ENCODE measurements at places on chromosomes 5 and 9.

GRCh38 chr5:156393980-156394379 is 67.0 kb downstream of the SGCD start:
- DNase-seq, result no peak

DNA sequence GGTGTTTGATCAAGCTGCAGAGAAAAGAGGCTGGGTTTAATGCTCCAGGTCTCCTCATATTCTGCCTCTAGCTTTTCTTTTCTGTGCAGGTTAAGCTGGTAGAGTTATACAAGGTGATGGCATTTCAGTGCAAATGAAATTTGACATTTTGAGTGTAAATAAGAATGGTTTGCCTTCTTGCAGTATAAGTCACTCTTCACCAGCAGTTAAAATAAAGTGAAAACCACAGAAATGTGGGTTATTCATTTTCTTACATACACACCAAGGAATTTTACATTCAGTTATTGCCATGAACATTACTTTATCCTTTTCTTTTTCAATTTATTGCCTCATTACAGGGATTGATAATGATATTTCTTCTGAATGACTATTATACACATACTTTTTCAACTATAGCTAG is 337.5 kb upstream of the PCSK5 start:
- DNase-seq, result no peak

DNA sequence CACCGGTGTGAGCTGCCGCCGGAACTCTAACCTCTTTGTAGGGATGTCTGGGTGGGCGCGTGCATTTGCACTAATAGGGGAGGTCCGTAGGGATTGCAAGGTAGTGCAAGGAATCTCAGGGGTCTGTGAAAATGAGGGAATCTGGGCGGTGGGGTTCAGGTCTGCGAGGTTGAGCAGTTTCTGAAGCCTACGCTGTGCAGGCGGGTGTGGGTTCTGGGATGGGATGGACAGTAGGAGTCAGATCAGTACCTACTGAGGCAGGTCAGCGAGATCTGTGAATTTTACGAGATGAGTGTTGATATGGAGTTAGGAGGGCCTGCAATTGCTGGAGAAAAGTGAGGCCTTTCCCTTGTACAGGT is 856 bp upstream of the ATOSB start:
- no peak for DNase-seq

DNA sequence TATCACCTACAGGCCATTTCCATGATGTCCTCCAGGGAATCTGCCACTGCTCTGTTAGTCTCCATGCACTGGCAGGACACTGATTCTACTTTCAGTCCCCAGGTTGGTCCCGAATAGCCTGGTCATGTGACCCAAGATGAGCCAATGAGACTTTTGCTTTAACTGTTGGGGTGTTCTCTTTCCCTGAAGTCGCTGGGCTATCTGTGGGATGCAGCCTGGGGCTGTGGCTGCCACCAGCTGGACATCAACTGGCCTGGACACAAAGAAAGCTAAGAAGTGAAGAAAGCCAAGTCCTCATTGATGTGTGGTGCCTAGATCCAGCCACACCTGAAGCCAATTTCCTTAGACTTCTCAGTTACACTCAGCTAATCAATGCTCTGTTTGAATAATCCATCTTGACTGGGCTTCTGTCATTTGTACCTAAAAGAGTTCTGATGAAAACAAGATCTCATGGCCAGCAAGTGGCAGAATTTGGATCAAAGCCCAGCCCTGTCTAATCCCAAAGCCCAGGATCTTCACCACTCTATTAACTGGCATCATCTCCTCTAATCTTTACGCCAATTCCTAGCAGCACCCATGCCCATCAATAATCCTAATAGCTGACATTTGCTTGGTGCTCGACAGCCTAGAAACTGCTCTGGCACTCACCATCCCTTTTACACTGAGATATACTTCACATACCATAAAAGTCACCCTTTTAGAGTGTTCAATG is 37.0 kb downstream of the SH3PXD2B start:
- no peak for DNase-seq

DNA sequence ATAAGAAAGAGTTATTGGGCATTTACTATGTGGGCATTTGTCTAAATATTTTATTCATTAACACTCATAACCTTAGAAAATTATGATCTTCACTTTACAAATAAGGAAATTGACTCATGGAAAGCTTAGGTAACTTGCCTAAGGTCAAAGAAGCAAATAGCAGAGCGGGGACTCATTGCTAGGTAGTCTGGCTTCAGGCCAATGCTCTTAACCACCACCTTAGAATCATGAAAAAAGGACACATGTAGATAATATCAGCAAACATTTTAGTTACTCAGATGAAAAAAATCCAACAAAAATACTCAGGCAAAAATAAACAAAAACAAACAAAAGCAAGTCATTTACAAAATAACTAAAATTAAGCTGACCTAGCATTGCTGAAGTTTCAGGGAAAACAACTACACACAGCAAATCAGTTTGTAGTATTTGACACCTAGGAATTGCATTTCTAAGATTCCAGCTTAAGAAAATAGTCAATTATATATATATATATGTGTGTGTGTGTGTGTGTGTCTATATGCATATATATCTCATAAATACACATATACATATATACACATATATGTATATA is 166.0 kb downstream of the HMHB1 start:
- no peak for DNase-seq

DNA sequence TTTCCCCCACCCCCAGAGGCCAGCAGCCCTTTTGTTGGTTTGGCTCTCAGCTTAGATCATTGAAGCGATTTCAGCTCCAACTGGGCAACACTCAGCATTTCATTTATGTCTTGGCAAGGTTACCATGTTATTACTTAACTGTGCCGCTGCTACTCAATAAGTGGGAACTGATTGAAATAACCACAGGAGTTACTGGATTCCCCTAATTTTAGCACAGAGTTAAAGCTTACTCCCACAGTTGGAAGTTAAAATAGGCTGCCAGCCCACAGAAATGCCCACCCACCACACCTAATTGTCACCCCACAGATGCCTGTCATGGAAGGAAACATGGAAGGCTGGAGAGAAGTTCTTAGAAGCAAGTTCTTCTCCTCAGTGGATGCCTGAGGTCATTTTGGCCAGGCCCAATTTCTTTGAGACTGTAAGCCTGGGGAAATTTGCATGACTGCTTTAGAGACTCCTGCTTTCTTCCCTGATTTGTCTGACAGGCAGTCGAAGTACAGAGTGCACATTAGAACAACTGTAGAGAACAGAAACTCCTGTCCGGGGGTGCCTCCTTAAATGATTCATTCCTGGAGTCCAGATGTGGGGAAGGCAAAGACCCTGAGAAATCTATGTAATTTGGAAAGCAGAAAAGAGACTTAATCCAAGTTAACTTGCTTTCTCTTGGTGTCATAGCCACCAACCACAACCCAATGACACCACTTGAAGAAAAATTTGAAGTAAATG is 370.0 kb downstream of the ZSWIM6 start:
- no peak for DNase-seq

DNA sequence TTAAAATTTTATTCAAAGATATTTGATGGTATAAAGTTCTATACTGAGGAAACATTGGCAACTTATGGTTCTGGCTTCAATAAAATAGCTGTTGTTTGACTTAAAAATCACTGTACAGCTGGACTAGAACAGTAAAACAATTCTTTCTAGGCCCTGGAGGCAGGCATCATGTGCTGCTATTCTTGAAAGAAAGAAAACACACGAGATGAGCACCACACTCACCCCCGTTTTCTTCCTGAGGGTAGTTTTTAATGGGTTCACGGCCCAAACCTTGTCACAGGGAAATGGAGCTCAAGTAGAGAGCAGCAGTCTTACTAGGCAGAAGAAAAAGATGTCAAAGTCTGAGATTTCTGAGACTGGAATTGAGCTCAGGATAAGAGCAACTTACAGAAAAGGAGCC is 68.0 kb downstream of the FSTL4 start:
- no peak for DNase-seq

DNA sequence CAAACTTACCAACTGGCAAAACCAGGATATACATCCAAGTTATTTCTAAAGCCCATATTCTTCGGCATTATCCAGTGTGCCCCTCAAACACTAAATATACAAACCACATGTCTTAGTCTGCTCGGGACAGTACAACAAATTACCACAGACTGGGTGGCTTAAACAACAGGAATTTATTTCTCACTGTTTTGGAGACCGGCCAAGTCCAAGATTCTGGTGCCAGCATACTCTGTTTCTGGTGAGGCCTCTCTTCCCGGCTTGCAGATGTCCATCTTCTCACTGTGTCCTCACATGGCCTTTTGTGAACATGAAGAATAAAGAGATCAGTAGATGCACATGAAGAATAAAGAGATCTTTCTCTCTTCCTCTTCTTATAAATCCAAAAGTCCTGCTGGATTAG is 12.9 kb upstream of the SLCO6A1 start:
- peak; percentile 60 for DNase-seq

GRCh38 chr5:72214168-72214567 is 105.9 kb downstream of the MRPS27 start:
- DNase-seq, result no peak

DNA sequence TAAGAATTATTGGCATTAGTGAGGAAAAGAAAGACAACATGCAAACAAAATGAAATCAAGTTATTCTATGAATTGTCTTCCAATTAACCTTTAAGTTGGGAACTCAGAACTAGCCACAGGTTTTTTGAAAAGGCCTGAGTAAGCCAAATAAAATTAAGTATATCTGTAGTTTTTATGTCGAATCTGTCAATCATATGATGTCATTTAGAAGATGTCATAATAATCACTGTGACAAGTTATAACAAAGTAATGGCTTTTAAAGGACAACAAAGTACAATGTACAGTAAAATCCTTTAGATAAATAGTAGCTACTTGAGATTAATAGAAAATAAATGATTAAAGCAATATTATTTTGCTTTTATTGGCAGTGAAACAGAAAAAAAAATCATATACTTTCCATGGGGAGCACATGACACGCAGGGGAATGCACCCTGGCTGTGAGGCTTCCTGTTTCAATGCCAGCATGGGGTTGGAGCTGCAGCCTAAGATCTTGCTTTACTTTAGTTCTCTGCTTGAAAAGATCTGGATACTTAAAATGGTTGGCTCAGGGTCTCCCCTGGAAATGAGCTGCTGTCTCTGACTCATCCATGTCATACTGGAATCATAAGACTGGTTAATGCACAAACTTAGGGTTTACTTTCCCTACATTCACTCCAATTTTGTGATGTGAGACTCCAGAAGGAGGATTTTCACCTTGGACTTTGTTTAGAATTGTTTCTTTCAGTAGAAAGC is 284.3 kb downstream of the TAF11L14 start:
- peak; percentile 52 for DNase-seq

GRCh38 chr5:124740991-124741583 is 5.4 kb downstream of the ZNF608 start:
- DNase-seq, result no peak

DNA sequence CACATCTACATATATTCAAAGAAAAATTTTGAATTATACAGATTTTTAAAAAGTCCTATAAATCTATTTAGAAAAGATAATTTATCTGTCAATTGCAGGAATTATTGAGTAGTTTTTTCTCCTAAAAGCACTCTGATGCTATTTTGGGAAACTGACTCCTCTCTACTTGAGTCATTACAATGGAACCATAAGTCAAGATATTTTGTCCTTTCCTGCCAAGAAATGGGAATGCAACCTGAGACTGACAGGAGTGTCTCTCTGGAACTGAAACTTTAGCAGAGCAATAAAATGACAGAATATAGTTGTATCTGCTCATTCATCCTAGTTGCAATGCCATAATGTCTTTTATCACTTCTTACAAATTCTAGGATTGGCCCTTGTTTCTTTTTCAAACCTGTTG is 48.6 kb downstream of the CARTPT start:
- DNase-seq, result no peak

- DNase-seq, result no peak
These were observed 9.2 kb downstream of the LIFR start for GRCh38 chr5:38547257-38547656.

DNA sequence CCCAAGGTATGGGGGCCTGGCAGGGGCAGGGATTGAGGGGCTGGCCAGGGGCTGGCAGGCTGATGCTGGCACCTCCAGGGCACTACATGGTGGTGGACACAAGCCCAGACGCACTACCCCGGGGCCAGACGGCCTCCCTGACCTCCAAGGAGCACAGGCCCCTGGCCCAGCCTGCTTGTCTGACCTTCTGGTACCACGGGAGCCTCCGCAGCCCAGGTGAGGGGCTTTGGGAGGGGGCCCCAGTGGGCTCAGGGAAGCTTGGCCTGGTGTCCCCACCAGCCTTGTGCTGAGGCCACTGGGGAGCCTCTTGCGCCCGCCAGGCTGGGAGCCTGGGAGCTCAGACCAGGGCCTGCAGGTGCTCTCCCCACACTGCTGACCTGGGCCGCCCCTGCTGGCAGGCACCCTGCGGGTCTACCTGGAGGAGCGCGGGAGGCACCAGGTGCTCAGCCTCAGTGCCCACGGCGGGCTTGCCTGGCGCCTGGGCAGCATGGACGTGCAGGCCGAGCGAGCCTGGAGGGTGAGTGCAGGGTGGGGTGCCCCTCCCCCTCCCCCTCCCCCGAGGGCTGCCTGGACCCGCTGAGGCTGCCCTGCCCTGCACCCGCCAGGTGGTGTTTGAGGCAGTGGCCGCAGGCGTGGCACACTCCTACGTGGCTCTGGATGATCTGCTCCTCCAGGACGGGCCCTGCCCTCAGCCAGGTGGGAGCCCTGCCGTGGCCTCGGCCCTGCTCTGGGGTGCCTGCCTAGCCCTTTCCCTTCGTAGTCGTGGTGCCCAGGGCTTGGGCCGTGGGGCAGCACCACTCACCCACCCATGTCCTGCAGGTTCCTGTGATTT is 5.7 kb downstream of the MAMDC4 start:
- DNase-seq, result no peak

DNA sequence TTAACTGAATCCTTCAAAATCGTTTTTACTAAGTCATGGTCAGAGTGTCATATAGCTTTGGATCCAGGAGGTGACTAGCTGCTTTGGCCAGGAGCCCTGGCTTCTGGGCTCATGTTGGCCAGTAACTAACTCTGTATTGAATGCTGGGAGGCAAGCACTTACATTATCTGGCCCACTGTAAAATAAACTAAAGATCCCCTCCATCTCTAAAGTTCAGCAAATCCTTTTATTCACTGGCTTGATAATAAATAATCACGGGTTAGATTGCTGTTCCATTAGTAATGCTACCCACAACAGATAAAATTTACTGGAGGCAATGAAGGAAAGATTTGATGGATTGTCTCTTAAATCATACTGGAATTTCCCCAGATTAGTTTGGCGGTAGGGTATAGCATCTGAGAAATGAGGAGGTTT is 382.2 kb upstream of the TLE4 start:
- DNase-seq, result no peak

DNA sequence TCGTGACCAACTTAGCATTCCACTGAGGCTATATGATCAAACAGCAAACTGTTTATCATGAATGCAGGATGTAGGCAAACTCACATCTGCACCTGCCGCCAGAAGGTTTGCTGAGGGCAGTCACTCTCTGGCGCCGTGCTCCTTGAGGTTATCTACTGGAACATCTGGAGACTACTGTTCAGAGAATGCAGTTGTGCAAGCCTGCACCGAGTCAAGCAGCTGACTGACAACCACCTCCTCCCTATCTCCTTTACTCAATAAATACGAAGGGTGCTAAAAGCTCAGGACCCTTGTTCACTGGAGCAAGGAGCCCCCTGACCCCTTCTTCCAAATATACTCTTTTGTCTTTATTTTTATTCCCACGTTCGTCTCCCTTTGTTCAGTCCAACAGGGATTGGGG is 27.1 kb downstream of the CCDC125 start:
- no peak for DNase-seq

- no peak for DNase-seq
These were observed 181.3 kb upstream of the DMRT1 start for GRCh38 chr9:660227-660626.

- DNase-seq, result no peak
These were observed 164.4 kb upstream of the PANK3 start for GRCh38 chr5:168743617-168744016.

Data from brain (organoid and tissue), 16 donors.